ENCODE measurements at places on chromosomes 3 and 15.

- no peak for DNase-seq
Measured at GRCh38 chr15:71050461-71050860, 64.8 kb upstream of the THSD4 start.

GRCh38 chr3:13552857-13553652, 4.1 kb downstream of the FBLN2 start:
- no peak for DNase-seq

- DNase-seq = no peak
Measured at GRCh38 chr3:174548841-174549623, 310.1 kb upstream of the NAALADL2 start.

DNA sequence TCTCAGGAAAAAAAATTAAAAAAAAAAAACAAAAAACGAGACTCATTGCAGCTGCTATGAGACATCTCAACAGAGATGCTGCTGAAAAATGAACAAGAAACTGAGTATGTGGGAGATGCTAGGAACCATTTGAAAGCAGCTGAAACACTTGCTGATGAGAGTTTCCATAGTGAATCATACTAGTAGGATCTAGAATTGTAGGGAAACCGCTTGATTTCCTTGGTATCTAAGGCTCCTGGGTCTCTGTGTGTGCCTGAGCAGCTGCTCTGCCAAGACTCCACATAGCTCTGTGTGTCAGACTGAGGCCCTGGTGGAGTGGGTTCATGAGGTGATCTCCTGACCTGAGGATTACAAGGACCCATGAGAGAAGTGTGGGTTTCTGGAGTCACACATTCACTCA, 313.4 kb upstream of the NECTIN3 start:
- DNase-seq = no peak

DNA sequence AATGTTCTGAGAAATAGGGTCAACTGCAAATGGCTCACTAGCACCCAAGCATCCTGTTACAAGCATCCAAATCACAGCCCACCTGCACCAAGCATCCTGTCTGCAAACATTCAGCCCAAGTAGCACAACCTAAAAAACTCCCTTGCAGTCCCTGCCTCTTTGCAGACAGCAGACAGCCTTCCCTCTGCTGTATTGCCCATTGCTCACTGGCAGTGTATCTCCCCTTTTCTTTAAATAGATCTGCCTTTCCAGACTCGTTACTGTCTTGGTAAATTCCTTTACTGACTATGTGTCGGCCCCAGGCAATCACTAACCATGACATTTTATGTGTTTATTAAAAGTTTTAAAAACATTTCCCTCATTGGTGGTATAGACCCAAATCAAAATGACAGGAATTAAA, 155.4 kb downstream of the ADAMTSL3 start:
- no peak for DNase-seq

Measured in stimulated activated CD4-positive, alpha-beta T cell treated with anti-CD3 and anti-CD28 coated beads, Interleukin-1b, Interleukin-23, amount 100 ng/mL, for 1 hour (primary cell).